ENCODE measurements at places on chromosomes 1 and 21. TPM values are rescaled to one million over a fixed set of nuclear protein-coding genes. Genes with fewer than 3 reads are reported as not detected.

GRCh38 chr1:243841507-243841906 is 8.5 kb downstream of the AKT3 start:
- peaks cover 2% of the 10 kb centered on the region for H3K36me3 ChIP-seq
- no peak overlapping the region for H3K27ac ChIP-seq
- no peak overlapping the region for H3K4me3 ChIP-seq
- no peak for DNase-seq
- H3K27me3 ChIP-seq = no peaks in the 10 kb centered on the region

Gene CD1D
- 1.9 TPM for total RNA-seq

DNA sequence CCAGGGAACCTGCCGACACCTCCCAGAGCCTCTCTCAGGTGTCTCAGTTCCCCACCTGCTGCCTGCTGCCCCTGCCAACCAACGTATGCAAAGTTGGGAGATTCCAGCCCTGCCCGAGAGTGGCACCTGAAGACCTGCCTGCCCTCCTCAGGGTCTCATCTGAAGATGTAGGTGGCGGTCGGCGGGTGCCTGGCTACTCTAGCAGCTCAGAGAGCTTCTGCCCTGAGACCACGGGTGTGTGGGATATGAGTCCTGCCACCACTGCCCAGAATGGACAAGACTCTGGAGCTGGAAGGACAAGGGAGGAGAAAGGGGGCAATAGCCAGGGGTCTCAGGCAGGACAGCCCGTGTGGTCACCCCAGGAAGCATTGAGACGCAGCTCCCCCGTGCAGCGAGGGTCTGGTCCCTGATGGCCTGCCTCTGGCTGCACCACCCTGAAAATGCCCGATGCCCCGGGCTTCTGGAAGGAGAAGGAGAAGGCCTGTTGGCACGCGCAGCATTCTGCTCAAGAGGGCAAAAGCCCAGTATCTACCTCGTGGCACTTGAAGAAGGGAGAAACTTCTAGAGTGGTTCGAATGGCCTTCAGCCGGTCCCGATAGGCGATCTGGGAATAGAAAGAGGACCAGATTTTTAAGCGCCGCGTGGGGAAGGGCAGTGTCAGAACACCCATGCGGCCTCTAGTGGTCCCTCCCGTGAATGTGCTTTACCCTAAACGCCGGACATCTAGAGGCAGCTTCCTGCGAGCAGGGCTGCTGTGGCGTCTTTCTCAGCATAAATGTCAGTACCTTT is 88.8 kb downstream of the STUM start:
- peaks cover 33% of the 10 kb centered on the region for H3K4me1 ChIP-seq
- no peaks in the 10 kb centered on the region for H3K27me3 ChIP-seq
- H3K36me3 ChIP-seq = peaks cover 79% of the 10 kb centered on the region
- peak overlapping the region; percentile 18 for H3K27ac ChIP-seq

Gene RIMS3
- 0.45 TPM for total RNA-seq

DNA sequence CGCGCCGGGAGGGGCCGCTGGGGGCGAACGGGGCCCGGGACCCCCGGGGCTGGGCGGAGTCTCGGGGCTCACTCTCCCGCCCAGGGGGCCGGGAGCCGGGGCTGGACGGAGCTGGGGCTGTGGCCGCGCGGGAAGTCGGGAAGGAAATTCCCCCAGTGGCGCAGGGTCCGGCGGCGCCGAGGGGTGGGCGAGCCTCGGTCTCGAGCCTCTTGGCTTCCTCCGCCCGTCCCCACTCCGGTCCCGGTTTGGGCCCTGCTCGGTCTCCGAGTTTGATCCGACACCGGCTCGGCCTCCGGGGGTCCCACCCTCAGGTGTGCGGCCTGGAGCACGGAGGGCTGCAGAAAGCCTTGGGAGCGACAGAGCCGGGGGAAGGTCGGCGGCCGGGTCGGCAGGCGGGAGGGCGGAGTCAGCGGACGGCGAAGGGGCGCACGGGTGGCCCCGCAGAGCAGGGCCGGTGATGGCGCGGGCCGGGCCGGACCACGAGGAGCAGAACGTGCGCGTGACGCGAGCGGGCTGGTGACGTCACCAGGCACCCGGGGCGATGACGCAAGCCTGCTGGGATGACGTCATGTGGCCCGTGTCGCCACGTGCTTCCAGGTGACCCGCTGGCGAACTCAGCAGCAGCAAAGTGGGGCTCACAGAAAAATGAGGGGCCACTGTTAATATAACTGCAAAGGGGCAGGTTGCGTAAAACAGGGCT is 610 bp upstream of the HES4 start:
- peaks cover 67% of the 10 kb centered on the region for H3K4me1 ChIP-seq
- DNase-seq = peak; percentile 95
- peaks cover 43% of the 10 kb centered on the region for H3K27me3 ChIP-seq

Gene FCRL2
- total RNA-seq = not detected

DNA sequence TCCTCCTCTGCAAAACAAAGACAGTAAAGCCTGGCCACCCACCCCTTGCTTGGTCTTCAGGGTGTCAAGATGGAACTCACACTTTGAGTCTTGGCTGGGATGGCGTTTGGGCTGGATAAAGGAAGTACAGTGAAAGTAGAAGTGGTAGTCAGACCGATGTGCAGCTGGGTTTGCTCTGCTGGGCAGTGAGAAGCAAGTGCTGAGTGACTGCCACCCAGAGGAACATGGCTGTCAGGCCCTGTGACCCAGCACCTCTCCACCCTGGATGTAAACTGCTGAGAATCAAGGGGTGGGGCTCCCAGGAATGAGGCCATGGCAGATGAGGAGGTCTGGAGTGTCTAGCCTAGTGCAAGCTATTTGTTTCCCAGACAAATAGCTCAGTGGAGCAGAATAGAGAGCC is 51.2 kb downstream of the POFUT2 start:
- no peaks in the 10 kb centered on the region for H3K36me3 ChIP-seq
- H3K4me3 ChIP-seq = no peak overlapping the region
- H3K4me1 ChIP-seq = no peaks in the 10 kb centered on the region
- no peak for DNase-seq
- H3K27ac ChIP-seq = no peak overlapping the region
- H3K27me3 ChIP-seq = peaks cover 38% of the 10 kb centered on the region

DNA sequence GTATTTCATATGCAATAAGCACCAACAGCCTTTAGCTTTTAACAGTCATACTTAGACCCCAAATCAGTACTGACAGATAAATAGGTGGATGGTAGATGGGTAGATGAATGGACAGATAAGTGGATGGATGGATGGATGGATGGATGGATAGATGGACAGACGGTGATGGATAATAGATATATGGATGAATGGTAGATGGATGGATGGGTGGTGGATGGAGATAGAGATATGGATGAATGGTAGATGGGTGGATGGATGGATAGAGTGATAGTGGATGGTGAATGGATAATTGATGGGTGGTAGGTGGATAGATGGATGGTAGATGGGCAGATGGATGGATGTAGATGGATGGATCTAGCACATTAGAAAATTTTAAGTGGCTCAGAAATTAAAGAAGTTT is 62.5 kb downstream of the TIAM1 start:
- H3K4me3 ChIP-seq = no peak overlapping the region
- no peak overlapping the region for H3K27ac ChIP-seq
- peaks cover 13% of the 10 kb centered on the region for H3K4me1 ChIP-seq
- H3K27me3 ChIP-seq = no peaks in the 10 kb centered on the region
- no peaks in the 10 kb centered on the region for H3K36me3 ChIP-seq
- DNase-seq = no peak

Gene MRPL20
- total RNA-seq = 67.0 TPM

DNA sequence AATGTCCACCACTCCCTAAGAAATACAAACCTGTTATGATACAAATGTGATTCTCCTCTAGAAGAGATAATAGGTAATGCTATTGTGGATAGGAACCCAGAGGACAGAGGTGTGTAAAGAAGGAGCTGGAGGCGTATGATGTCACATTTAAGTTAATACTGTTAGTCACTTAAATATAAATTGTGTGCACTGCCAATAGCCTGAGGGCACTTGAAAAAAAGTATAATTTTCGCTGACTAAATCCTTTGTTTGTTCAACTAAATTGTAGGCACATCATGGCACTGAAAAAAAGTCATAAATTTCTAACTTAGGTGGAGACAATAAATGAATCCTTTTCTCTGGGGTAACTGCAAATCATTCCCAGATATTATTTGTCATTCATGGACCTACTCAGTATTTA is 4.4 kb downstream of the RCSD1 start:
- no peak for DNase-seq
- H3K4me1 ChIP-seq = peaks cover 68% of the 10 kb centered on the region
- no peak overlapping the region for H3K4me3 ChIP-seq
- no peaks in the 10 kb centered on the region for H3K36me3 ChIP-seq
- no peaks in the 10 kb centered on the region for H3K27me3 ChIP-seq
- peak overlapping the region; percentile 94 for H3K27ac ChIP-seq

DNA sequence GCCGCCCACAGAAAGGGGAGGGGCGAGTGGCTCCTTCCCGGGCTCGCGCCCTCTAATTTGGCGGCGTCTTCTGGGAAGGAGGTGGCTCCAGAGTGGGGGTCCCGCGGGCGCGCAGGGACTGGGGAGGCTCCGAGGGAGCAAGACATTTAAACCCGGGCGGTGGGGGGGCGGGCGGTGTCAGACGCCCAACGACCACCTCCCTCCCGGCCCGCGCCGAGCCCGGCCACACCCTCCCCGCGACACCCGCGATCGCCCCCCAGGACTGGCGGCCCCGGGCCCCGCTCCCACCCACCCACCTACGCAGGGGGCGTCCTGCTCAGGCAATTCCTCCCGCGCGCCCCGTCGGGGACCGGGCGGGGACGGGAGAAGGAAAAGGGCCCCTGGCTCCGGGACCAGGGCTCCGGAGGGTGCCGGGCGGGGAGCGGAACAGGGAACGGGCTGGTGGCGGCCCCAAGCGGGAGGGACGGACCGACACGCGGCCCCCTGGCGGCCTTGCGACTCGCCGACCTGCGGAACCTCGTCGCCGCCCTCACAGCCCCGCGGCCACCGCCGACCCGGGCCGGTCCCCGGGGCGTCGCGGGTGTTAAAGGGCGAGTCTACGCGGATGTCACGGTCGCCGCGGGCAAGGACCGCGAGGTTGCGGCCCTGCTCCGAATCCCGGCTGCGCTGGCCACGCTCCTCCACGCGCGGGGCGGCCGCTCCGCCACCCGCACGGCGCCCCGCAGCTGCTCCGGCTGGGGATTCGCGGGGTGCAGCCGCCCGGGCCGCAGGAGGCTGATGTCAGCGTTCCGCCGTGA is 94.0 kb upstream of the FMN2 start:
- H3K36me3 ChIP-seq = no peaks in the 10 kb centered on the region
- peak; percentile 61 for DNase-seq
- peak overlapping the region; percentile 31 for H3K4me3 ChIP-seq
- peaks cover 43% of the 10 kb centered on the region for H3K27me3 ChIP-seq
- peaks cover 11% of the 10 kb centered on the region for H3K4me1 ChIP-seq
- H3K27ac ChIP-seq = no peak overlapping the region

DNA sequence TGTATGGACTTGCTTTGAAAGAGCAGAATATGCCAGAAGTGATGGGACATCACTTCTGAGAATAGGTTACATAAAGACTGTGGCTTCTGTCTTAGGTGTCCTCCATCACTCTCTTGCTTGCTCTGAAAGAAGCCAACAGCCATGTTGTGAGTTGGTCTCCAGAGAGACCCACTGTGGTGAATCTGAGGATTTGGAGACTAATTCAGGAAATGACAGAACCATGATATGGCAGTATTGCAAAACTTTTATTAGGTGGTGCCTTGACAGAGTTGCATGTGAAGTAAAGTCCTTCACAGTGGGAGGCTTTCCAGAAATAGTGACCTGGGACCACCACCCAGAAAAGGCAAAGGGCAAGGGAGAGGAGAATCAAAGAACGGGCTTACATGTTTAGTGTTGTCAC is 628.6 kb downstream of the KCNT2 start:
- DNase-seq = no peak
- no peak overlapping the region for H3K27ac ChIP-seq
- no peaks in the 10 kb centered on the region for H3K27me3 ChIP-seq
- no peaks in the 10 kb centered on the region for H3K4me1 ChIP-seq

DNA sequence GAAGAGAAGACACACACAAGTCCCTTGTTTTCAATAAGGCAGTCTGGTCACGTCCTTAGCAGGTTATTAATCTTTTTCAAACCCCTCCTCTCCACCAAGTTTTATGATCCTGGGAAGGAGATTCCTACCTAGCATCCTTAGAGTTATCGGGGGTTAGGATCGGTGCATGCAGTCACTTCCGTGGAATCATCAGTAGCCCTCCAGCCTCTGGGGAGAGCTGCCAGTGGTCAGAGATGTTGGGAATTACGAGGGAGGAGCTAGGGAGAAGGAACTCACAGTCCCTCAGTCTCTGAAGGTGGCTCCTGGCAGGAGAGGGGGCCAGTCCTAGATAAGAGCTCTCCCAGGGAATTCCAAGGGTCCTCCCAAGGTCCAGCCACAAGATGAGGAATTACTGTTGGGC is 57.7 kb upstream of the ATP5PO start:
- no peak overlapping the region for H3K27ac ChIP-seq
- no peaks in the 10 kb centered on the region for H3K36me3 ChIP-seq
- no peak for DNase-seq

DNA sequence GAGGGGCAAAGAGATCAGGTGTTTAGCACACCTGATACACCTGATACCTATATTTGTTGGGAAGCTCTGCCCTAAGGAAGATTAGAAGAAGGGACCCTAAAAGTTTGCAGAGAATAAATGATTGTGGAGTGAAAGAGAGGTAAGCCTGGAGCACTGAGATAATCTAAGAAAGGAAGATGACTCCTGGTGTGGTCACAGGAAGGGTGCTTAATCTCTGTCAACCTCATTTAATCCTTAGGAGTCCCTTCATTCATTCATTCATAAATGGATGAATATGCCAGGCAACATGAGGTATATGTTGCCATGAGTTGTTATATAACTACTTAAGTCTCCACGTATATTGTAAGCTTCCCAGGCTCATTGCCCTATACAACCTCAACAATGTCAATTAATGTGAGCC is 16.2 kb upstream of the MNDA start:
- H3K27me3 ChIP-seq = no peaks in the 10 kb centered on the region
- H3K36me3 ChIP-seq = no peaks in the 10 kb centered on the region
- no peak overlapping the region for H3K4me3 ChIP-seq
- no peak for DNase-seq
- H3K27ac ChIP-seq = no peak overlapping the region
- H3K4me1 ChIP-seq = no peaks in the 10 kb centered on the region

DNA sequence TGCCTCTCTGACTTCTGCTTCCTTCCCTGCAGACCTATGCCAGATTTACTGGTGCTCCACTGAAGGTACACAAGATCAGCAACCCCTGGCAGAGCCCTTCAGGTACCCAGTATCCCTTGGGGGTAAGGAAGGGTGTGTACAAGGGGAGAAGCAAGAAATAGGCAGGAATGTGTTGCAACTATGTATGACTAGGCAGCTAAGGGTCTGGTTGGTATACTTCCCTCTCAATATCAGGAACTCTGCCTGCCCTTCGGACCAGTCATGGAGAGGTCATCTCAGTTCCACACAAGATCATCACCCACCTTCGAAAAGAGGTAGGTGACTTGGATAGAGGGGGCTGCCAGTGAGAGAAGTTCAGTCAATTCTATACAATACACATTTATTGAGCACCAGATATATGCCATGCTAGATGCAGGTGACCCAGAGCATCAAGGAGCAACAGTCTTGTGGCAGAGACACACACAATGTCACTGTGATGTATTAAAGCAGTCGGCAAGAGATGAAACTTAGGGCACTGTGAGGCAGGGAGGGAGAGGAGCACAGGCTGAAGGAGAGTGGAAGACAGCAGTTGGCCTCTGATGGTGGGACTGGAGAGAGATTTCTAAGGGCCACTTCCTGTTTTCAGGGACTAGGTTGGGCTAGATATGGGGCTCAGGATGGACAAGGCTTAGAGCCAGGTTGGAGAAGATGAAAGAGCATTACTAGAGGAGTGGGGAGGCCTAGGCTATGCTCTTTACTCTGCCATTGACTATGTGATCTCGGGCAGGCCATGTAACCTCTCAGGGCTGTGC is 2.0 kb downstream of the MTX1 start:
- no peak for DNase-seq
- no peak overlapping the region for H3K4me3 ChIP-seq
- H3K36me3 ChIP-seq = no peaks in the 10 kb centered on the region
- H3K27ac ChIP-seq = no peak overlapping the region
- H3K4me1 ChIP-seq = peaks cover 26% of the 10 kb centered on the region

GRCh38 chr1:5286244-5286643 is 631.8 kb downstream of the AJAP1 start:
- no peak for DNase-seq
- peaks cover 3% of the 10 kb centered on the region for H3K4me1 ChIP-seq
- no peak overlapping the region for H3K27ac ChIP-seq
- no peaks in the 10 kb centered on the region for H3K36me3 ChIP-seq
